ENCODE measurements at places on chromosomes 5 and 9. TPM values are rescaled to one million over a fixed set of nuclear protein-coding genes. Genes with fewer than 3 reads are reported as not detected.

GRCh38 chr9:93317495-93318094 lies 133.7 kb downstream of the WNK2 start:
- H3K4me1 ChIP-seq = peaks cover 3% of the 10 kb centered on the region
- no peak overlapping the region for H3K4me3 ChIP-seq
- DNase-seq = no peak
- no peak overlapping the region for H3K27ac ChIP-seq
- no peaks in the 10 kb centered on the region for H3K27me3 ChIP-seq

DNA sequence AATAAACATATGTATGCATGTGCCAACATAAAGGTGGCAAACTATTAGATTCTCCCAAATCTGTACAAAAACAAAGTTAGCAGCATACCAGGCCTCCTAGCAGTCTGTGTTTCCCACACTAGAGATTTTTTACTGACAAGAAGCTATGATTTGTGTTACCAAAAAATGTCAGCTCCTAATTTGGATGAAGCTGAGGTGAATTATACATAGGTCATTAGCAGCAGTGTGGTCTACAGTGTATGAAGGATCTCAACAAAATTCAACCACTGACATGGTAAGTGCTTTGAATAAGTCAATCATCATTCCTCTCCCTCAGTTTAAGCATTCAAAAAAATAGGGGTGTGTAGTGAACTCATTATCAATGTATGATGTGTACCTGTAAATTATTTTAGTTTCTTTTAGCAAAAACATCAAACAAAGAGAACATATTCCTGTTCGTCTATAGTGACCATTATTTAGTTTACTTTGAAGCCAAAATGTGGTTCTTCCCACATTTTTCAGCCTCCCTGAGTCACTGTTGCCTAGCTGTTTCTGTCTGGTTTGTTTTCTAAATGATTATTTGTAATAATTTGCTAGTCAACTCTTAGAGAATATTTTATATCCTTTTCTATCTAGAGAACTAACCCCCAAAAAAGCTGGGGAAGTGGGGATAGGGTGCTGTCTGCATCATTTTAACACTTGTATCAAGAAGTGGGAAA lies 52.1 kb upstream of the RGMB start:
- no peaks in the 10 kb centered on the region for H3K4me1 ChIP-seq
- no peaks in the 10 kb centered on the region for H3K27me3 ChIP-seq
- H3K27ac ChIP-seq = no peak overlapping the region
- no peak overlapping the region for H3K4me3 ChIP-seq

GRCh38 chr9:99189887-99190596 lies 31.7 kb downstream of the ALG2 start:
- no peaks in the 10 kb centered on the region for H3K4me1 ChIP-seq
- no peaks in the 10 kb centered on the region for H3K36me3 ChIP-seq
- H3K27ac ChIP-seq = no peak overlapping the region
- no peaks in the 10 kb centered on the region for H3K27me3 ChIP-seq

DNA sequence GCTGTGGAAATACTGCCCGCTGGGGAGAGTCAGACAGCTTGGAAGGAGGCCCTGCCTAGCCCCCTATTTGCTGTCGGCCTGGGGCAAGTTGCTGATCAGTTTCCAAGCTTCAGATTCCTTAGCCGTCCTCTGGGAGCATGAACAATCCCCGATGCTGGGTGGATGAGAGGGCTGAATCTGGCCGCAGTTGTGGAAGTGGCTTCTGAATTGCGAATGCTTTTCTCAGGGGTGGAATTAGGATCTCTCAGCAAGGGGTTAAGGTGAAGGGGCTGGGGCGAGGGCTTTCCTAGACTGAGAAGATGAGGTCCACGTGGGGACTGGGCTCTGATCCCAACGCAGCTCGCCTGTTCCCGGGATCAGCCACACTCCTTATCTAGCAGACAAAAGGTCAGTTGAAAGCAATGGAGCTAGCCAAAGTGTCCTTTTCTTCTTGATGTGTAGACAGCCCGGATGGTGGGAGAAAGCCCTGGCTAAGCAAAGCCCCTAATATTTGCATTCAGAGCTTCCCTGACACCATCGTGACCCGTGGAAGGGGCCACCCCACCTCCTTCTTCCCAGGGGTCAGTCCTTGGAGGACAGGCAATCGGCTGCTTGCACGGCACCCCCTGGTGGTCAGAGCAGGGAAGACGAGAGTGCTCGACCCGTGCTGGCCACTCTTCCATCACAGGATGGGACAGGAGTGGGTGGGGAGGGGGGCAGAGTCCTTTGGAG lies 54.9 kb downstream of the COL15A1 start:
- no peaks in the 10 kb centered on the region for H3K27me3 ChIP-seq
- H3K4me1 ChIP-seq = peaks cover 10% of the 10 kb centered on the region
- peak overlapping the region; percentile 33 for H3K27ac ChIP-seq
- H3K36me3 ChIP-seq = no peaks in the 10 kb centered on the region
- DNase-seq = peak; percentile 77

DNA sequence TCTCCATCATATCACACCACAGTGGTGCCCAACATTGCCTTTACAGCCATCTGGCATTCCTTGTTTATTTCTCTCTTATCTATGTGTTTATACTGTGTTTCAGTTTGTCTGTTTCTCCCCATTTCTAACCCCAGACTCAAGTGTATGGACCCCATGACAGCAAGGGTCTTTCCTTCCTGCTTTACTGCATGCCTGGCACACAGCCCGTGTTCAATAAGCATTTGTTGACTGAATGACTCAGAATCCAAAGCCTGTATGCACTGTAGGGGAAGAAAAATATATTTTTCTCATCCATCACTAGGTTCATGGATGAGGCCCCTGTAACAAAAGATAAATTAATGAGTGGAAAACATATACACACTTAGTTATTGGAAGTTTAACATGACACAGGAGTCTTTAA lies 190.8 kb upstream of the SEMA6A start:
- H3K4me1 ChIP-seq = no peaks in the 10 kb centered on the region
- H3K36me3 ChIP-seq = no peaks in the 10 kb centered on the region
- H3K4me3 ChIP-seq = no peak overlapping the region
- no peaks in the 10 kb centered on the region for H3K27me3 ChIP-seq

DNA sequence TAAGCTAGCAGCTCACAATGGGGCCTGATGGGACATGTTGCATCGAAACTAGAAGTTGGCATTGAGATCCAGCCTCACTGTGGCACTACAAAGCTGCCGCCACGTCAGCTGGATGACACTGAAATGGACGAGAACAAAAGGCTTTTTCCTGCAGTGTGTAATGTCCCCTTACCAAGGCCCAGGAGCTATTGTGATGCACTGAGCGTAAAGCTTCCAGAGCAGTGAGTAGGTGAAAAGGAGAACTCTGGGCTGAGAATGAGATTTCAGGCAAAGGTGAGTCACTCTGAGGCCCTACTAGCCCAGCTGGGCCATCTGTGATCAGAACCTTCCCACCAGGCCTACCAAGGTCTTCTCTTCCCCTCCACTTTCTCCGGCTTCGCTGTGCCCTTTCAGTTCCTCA lies 528.1 kb upstream of the KLF4 start:
- DNase-seq = no peak
- no peak overlapping the region for H3K27ac ChIP-seq
- H3K36me3 ChIP-seq = no peaks in the 10 kb centered on the region
- no peaks in the 10 kb centered on the region for H3K27me3 ChIP-seq
- no peaks in the 10 kb centered on the region for H3K4me1 ChIP-seq

GRCh38 chr9:133661846-133662540 lies 25.8 kb downstream of the DBH start:
- H3K4me1 ChIP-seq = peaks cover 15% of the 10 kb centered on the region
- no peak overlapping the region for H3K27ac ChIP-seq

DNA sequence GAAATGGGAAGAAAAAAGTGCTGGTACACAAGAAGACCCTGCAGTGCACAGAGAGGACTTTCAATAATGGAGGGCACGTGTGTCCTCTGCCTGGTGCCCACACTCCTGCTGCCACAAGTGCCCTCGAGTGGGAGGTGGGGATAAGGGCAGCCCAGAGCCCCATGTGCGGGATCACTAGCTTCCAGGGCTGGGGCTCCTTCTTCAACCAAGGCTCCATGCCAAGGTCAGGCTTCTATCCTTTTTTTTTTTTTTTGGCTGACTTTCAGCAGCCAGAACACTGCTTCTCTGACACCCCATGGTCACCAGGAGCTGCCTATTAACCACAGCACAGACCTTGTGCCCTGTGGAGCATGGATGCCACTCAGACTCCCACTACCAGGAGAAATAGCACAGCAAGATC lies 7.5 kb downstream of the ACSL6 start:
- no peaks in the 10 kb centered on the region for H3K36me3 ChIP-seq
- no peak overlapping the region for H3K4me3 ChIP-seq
- no peaks in the 10 kb centered on the region for H3K27me3 ChIP-seq
- H3K4me1 ChIP-seq = no peaks in the 10 kb centered on the region

DNA sequence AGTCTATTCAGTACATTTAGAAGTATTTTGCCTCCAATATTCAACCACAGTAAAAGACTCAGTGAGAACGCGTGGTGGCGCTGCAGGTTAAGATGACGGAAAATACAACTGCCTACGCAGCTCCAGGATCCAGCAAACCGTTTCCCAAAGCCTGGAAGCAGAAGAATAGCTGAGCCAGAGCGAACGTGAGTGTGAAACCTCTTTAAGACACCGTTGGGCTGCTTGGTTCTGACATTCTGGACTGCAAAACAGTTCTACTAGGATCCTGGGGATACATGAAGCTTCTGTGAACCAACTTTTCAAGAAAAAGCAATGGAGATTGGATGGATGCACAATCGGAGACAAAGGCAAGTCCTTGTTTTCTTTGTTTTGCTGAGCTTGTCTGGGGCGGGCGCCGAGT lies at the start of gene PCDHB16:
TSS of gene PCDHB16 (plus strand) at position 140 of the 400 bp plus-strand sequence. CDS start at position 313, 173 bp downstream.
- no peak for DNase-seq
- no peaks in the 10 kb centered on the region for H3K36me3 ChIP-seq
- no peak within 1 kb of the TSS for H3K27ac ChIP-seq
- peak within 1 kb of the TSS; percentile 14 for H3K4me3 ChIP-seq
- no peaks in the 10 kb centered on the region for H3K4me1 ChIP-seq

GRCh38 chr9:89436963-89437625 lies 60.8 kb downstream of the SEMA4D start:
- H3K27ac ChIP-seq = no peak overlapping the region
- no peaks in the 10 kb centered on the region for H3K27me3 ChIP-seq
- no peak overlapping the region for H3K4me3 ChIP-seq
- H3K4me1 ChIP-seq = peaks cover 12% of the 10 kb centered on the region

DNA sequence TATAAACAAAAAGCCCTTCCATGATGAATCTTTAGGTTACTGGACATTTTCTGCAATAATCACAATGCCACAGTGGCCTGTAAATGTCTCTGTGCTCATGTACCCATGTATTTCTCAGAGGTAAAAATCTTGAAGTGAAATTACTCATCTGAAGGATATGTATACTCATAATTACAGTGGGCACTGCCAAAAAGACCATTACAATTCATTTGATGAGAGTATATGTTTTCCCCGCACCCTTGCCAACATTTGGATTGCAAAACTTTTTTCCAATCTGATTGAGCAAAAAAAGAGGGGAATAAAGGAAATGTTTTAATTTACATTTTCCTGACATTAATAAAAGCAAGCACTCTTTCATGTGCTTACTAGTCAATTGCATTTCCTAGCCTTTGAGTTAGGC lies 110.5 kb downstream of the EPB41L4A start:
- no peak overlapping the region for H3K4me3 ChIP-seq
- H3K27me3 ChIP-seq = no peaks in the 10 kb centered on the region
- no peaks in the 10 kb centered on the region for H3K4me1 ChIP-seq
- no peak for DNase-seq

DNA sequence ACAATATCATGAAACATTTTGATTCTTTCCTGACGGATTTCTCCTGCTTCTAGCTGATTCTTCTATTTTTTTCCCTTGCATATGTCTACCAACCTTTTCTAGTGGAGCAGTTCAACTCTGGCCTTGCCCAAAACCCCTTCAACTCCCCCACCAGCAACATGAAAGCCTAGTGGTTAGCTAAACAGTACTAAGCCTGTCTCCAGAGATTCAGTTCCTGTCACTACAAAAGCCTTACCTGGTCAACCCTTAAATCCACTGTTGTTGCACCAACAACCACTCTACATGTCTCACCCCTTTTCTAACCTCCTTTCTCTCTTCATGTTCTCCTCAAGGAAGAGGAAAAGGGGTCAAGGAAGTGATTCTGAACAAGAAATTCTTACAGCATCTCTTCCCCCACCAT lies 74.8 kb upstream of the PIK3R1 start:
- peaks cover 3% of the 10 kb centered on the region for H3K4me1 ChIP-seq
- no peaks in the 10 kb centered on the region for H3K36me3 ChIP-seq
- no peaks in the 10 kb centered on the region for H3K27me3 ChIP-seq
- no peak overlapping the region for H3K4me3 ChIP-seq

DNA sequence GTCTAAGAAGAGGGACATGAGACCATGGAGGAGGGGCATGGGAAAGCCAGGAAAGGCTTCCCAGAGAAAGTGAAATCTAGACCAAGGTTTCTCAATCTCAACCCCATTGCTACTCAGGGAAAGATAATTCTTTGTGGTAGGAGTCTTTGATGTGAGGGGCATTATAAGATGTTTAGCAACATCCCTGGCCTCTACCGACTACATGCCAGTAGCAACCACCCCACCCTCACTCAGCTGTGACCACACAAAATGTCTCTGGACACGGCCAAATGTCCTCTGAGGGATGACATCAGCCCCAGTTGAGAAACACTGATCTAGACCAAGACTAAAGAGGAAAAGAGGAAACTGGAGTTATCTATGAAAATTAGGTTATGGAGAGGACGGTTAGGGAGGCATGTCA lies 298.5 kb upstream of the KIF2A start:
- H3K4me1 ChIP-seq = no peaks in the 10 kb centered on the region
- H3K27me3 ChIP-seq = peaks cover 7% of the 10 kb centered on the region
- H3K4me3 ChIP-seq = no peak overlapping the region

DNA sequence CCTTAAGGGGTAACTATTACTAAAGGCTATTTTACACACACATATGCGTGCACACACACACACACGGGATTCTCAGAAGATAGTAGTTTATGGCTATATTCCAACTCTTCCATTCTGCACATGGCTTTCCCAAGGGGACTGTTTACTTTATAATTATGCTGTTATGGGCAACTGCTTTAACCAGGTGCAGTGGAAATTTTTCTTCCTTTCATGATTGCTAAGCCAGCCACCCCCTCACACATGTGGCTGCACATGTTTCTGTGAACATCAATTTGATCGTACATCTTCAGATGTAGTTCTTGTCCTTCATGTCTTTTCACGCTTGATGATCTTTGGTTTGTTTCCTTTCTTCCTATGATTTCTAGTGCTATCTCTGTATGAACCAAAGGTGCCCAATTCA lies 37.0 kb downstream of the MRPS30 start:
- H3K36me3 ChIP-seq = no peaks in the 10 kb centered on the region
- H3K27ac ChIP-seq = no peak overlapping the region
- H3K4me1 ChIP-seq = no peaks in the 10 kb centered on the region
- H3K27me3 ChIP-seq = no peaks in the 10 kb centered on the region
- no peak overlapping the region for H3K4me3 ChIP-seq
- no peak for DNase-seq

GRCh38 chr5:115333164-115333563 lies 36.7 kb upstream of the CCDC112 start:
- DNase-seq = no peak
- peaks cover 3% of the 10 kb centered on the region for H3K4me1 ChIP-seq
- no peak overlapping the region for H3K4me3 ChIP-seq
- H3K27me3 ChIP-seq = no peaks in the 10 kb centered on the region
- H3K36me3 ChIP-seq = no peaks in the 10 kb centered on the region

GRCh38 chr5:147359581-147359980 lies 124.8 kb downstream of the STK32A start:
- peaks cover 6% of the 10 kb centered on the region for H3K27me3 ChIP-seq
- DNase-seq = no peak
- no peaks in the 10 kb centered on the region for H3K4me1 ChIP-seq
- no peak overlapping the region for H3K4me3 ChIP-seq
- H3K36me3 ChIP-seq = no peaks in the 10 kb centered on the region

Gene PHF19
- total RNA-seq = 2.8 TPM

Gene UBAP1
- 31.6 TPM for total RNA-seq

Gene KLHL9
- total RNA-seq = 14.0 TPM

Gene SLCO4C1
- 4.3 TPM for total RNA-seq

Gene TAF1L
- total RNA-seq = not detected

Gene ST8SIA4
- 2.3 TPM for total RNA-seq

Gene PLPP7
- 0.51 TPM for total RNA-seq

Gene LEAP2
- total RNA-seq = 56.7 TPM

Gene SNCB
- total RNA-seq = not detected

Gene SPINK4
- total RNA-seq = not detected

Gene FCHO2
- total RNA-seq = 12.0 TPM

Gene STPG3
- total RNA-seq = not detected
